ENCODE measurements at places on chromosomes 7 and 10.

DNA sequence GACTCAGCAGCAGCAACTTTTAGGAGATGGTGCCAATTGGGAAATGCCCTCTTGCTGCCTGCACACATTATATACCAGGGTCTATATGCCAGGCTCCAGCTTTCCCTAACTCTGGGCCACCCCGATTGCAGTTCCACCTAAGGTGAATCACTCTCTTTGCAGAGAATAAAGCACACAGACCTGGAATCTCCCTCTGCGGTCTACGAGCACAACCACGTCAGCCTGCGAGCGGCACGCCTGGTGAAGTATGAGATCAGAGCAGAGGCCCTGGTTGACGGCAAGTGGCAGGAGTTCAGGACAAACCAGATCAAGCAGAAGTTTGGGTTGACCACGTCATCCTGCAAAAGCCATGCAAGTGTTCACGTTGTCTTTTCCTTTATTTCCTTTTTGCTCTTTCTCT, 38.2 kb upstream of the PLEKHA1 start:
- DNase-seq, result no peak

DNA sequence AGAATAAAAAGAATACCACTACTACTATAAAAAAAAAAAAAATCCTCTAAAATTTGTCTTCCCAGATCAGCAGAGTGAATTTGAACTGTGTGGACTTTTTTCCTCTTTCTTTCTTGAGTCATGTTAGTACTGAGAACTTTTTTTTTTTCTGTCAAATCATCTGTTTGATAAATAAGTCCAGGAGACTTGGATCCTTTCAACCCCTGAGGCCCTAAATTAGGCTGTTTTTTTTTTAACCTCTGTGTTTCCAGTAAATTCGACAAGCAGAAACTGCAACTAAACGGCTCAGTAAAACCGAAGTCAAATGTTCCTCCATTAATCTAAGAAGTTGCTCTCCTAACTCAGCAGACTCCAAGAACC, 2.7 kb downstream of the MAP3K8 start:
- DNase-seq, result no peak

- no peak for DNase-seq
These were observed 67.3 kb downstream of the PTN start for GRCh38 chr7:137276189-137276588.

DNA sequence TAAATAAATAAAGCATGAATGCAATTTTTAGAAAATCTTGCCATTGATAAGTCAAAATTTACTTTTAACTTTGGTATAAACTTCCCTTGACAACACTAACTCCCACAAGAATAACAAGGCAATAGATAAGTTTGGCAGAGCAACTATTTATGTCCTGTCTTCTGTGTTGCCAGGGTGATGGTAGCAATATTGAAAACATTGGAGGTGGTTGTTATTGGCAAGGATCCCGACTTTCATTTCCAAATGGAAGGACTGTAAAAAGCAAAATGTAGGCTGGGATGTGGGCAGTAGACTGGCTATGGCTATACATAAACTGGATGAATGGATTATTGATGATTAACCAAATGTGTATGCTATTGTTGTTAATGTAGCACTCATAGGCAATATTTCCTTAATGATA, 134.9 kb upstream of the CACNA2D1 start:
- DNase-seq, result no peak

DNA sequence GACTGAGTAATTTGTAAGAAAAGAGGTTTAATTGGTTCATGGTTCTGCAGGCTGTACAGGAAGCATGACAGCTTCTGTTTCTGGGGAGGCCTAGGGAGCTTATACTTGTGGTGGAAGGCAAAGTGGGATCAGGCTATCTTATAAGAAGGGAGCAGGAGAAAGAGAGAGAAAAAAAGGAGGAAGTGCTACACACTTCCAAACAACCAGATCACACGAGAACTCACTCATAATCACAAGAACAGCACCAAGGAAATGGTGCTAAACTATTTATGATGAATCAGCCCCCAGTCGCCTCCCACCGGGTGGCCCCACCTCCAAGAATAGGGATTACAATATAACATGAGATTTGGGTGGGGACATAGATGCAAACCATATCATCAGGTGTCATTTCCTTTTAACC, 89.1 kb upstream of the KCNMA1 start:
- DNase-seq, result no peak

GRCh38 chr7:83040484-83040883, 122.2 kb downstream of the PCLO start:
- no peak for DNase-seq

- no peak for DNase-seq
These were observed 11.8 kb upstream of the ACBD5 start for GRCh38 chr10:27252267-27253000.

DNA sequence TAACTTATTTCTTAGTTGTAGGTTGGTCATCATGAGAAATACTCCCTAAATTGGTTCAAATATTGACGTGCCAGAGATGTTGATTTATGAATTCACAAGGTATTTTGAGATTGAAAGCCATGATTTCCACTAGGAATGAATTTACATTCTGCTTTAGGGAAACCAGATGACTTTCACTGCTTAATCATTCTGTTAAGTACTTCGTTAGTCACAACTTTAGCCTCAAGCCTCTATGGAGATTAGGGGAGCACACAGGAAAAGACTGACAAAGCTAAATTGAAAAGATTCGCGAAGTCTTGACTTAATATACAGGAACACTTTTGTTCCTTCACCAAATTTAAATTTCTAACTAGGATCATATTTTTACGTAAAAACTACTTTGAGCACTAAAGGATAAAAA, 250.4 kb upstream of the CACNA2D1 start:
- no peak for DNase-seq

- DNase-seq, result no peak
These were observed 76.0 kb downstream of the PHYHIPL start for GRCh38 chr10:59252491-59252890.

DNA sequence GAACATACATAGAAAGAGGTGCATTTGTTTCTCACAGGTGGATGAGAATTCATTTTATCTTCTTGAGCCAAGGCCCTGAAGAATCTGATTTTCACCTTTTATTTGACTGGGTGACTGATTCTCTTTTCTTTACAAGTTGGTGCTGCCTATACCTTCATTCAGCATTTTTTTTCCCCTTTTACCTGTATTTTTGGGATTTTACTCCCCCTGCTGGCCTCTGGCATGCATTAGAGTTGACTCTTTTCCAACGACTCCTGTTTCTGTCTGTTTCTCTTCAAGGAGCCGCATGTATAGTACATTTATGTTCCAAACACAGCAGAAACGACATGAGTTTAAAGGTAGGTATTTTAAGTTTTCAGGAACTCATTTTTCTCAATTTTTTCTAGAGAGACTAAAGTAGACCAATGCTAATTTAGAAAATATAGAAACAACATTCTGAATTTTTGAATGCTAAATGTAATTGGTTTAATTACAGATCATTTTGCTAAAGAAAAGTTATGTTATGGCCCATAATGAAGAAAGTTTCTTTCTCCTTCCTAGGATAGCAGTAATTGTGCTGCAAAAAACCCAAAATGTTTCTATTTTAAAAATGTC, 149.8 kb upstream of the HDAC9 start:
- no peak for DNase-seq

DNA sequence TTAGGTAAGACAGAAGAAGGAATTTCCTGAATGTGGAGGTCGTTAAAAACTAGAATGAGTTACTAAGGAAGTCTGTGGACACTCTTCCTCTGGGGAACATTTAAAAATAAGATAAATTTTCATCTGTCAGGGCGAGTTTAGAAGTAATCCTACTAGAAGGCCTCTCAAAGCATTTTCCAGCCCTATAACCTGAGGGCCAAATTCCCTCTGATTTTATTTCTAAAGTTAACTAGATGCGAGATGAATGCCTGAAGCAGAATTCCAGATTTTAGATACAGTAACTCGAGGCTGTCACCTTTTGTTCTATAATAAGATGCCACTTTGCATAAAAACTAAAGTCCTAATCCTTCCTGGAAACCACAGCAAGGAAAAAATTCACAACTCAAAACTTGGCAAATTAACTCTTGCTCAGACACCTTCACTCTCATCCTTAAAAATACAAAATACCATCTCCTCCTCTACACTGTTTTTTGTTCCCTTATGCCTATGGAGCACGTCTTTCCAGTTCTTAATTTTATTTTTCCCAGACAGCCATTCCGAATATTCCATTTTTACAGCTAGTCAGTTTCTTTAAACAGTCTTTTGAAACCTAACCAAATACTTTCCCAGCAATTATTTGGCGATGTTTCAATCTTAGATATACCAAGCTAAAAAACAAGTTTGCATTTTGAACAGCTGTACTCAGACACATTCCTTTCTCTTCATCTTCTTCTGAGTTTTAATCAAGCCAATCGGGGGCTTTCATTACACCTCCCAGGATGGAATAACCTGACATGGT, 420.7 kb upstream of the NFE2L3 start:
- DNase-seq, result no peak

- no peak for DNase-seq
These were observed 96.1 kb upstream of the EFCAB10 start for GRCh38 chr7:105677410-105677730.

DNA sequence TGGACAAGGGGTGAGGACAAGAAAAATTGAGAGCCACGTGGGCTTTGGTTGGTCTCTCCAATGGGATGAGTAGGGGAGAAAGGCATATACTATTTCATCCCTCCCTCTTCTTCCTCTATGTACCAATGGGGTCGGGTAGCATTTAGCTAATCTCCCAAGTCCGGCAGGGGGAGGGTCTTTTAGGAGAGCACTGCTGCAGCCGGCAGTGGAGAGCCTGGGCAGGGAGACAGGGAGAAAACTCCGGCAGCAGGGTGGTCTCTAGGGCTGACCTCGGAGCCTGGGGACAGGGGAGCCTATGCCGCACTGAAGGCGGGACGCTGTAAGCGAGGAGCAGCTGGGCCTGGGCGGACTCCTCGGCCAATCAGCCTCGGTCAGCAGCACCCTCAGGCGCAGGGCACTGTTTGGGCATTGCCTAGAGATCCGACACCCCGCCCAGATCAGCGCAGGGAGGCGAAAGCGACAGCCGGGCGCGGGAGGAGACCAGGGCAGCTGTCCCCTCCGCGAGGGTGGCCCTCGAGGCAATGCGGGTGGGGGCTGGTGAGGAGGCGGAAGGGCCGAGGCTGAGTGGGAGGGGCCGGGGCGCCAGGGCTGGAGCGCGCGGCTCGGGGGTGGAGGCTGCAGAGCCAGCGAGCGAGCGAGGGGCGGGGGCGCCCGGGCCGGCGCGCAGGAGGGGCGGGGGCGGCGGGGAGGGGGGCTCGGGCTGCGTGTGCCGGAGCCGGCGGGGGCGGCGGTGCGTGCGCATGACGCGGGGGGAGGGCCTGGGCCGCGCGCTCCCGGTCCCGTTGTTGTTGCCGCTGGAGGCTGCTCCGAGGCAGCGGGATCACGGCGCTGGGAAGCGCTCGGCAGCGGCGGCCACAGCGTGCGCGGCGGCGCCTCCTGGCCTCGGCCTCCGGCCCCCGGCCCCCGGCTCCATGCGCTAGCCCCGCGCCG, at the start of gene AGAP3:
Gene AGAP3 (plus strand): TSS at position 785 of the 930 bp plus-strand sequence. CDS start 267 bp downstream, outside the sequence.
- no peak for DNase-seq

- no peak for DNase-seq
These were observed 34.9 kb upstream of the PTF1A start for GRCh38 chr10:23157239-23157681.

- DNase-seq, result no peak
These were observed 138.3 kb downstream of the EGFR start for GRCh38 chr7:55156919-55157763.

GRCh38 chr7:147742301-147742700, 848.3 kb upstream of the C7orf33 start:
- DNase-seq, result no peak

DNA sequence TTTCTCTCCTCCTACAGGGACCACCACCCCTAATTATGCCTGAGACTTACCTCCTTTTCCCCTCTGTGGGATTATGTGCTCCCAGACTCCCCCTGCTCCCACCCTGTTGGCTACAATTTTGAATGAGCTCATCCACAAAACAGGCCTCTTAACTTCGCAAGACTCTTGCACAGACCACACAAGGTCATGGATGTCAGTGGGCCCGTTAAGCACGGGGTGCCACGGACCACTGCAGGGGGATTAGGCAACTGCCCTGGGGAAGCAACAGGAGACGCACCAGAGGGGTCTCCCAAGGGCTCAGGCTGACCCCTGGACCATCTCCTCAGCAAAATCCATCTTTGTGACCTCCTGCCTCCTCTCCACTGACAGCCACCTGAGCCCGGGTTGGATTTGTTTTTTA, 42.1 kb upstream of the COL13A1 start:
- no peak for DNase-seq
